ENCODE measurements at places on chromosomes 13 and 19.
A peak's percentile ranks its signal among the peaks of the same experiment; 100 is the strongest.

DNA sequence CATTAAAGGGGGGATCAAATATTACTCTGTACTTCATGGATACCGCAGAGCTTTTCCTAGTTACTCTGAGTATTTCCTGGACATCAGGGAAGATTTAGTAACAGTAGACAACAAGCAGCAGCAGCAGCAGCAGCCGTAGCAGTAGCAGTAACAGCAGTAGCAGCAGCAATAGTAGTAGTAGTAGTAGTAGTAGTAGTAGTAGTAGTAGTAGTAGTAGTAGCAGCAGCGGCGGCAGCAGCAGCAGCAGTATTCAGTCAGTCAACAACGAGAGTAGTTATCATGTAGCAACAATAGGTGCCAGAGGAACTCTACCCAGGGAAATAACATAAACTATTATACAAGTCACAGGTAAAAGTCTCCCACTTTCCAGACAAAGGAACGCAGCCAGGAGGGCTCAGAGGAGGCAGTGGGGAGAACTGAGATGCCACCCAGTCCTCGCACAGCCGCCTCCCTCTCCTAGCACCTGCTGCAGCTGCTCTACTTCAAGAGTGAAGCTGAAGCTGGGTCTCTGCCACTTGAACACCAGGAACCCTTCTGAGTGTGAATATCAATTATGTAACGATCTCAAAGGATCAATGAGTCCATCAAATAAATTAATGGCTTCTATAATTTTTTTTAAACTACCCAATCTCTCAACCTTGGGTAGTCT is 1.3 kb upstream of the DOCK9 start:
- no peak for DNase-seq

DNA sequence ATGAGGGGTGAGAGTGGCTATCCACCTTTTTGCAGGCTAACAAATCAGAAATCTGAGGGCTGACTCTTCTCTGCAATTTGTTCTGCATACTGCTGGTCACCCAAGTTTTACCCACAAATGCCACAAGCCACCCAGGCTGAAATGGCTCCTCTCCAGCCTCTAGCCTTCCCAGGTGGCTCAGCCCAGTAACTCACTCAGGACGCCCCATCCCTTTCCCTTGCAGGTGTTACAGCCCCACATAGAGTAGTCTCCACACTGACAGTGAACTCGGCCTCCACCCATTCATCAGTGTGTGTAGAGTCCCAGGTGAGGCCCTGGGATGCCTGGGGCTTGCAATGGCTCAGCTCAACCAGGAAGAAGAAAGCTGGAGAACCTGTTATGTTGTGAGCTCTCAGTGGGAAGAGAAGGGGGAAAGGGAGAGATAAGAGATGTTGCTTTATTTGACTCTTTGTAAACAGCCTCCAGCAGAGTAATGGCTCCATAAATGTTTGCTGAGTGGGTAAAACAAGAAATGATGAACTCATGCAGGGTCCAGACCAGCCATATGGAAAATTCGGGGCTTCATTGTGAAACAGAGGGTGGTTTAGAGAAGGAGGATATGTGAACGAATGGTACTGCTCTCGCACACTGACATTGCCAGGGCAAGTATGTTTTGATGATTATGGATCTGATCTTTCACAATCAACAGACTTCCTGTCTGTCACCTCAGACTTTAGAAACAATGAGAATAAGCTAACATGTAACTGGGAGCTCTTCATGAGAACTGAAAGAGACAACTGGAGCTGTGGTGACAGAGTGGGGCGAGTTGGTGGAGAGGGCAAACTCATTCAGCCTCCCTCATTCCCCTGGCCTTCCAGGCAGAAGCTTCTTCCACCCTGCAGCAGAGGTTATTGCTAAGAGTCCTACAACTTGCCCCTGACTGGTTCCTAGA is 74.2 kb upstream of the RFC3 start:
- no peak for DNase-seq

DNA sequence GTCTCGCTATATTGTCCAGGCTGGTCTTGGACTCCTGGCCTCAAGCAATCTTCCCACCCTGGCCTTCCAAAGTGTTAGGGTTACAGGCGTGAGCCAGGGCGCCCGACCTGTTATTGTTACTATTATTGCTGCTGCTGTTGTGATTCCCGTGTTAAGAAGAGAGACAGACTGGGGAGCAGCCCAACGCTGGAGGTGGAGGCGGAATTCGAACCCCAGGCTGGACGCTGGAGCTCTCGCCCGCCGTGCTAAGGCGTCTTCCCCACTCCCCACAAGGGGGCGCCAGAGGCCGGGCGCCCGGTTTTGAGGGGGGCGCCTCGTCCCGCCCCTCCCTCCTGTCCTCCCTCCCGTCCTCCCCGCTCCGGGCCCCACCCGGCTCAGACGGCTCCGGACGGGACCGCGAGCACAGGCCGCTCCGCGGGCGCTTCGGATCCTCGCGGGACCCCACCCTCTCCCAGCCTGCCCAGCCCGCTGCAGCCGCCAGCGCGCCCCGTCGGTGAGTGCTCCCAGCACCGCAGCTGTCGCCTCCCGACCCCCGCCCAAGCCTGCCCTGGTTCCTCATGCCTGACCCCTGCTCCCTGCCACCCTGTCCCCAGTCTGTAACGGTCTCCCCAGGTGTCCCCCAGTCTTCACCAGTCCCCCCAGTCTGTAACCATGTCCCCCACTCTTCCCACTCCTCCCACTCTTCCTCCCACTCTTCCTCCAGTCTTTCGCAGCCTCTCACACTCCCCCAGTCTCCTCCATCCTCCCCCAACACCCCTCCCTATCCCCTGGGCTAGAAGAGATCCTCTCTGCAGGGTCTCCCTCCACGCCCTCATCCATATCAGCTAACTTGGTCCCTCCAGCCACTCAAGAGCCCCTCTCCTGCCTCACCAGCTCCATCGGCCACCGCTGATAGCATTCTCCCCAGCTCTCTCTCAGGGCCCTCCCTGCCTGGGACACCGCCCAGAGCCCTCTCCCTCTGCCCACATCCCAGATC is at the start of gene EHD2:
TSS of gene EHD2 (plus strand) at position 377 of the 976 bp plus-strand sequence. CDS start 3,191 bp downstream, outside the sequence.
- DNase-seq, result peak; percentile 72

DNA sequence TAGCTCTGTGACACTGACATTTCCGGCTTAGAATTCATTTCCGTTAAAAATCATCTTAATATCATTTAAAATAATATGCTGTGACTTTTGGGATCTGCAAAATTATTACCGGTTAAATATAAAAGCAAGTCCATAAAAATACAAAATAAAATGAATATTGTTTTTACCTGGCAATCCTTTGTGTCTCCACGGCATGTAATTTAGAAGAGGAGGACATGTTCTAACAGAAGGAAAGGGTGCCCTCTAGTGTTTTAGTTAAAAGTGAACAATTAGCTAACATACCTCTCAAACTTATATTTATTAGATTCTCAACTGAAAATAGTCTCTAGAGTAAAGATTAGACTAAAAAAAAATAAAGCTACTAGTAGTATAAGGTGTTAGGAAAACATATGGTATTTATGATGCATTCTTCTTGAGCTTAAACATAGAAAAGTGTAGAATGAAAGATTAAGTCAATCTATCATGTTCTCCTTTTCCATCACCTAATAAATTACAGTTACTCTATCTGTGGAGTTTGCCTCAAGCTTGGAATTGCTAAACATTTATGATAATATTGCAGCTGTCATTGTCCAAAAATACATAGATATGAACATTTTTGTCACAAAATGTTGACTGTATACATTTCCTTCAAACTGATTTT is 676.7 kb upstream of the SPRY2 start:
- peak; percentile 18 for DNase-seq

DNA sequence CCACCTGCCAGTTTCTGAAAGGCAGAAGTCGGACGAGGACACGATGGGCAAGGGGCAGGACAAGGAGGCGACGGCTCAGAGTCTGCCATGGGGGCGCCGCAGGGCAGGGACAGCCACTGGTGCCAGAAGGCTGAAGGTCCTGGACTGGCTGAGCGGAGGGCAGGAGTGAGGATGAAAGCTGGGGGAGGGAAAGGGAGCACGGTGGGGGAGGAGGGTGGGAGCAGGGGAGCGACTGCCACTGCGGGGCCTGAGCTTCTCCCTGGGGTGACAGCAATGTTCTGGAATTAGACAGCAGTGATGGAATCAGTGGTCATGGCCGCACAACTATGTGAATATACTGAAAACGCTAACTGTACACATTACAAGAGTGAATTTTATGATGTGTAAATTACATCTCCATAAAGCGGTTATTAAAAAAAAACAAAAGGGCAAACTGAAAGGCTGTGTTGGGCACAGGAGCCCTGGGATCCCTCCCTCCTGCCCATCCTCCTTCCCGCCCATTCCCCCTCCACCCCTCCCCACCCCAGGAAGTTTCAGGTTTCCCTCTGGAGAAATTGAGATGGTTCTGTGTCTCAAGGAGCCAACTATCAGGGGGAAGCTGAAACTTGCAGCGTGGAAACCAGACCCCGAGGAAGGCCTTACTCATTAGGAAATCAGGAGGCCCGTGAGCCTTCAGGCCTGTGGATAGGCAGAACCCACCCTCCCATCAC is 15.9 kb downstream of the MLLT1 start:
- peak; percentile 72 for DNase-seq

- DNase-seq, result peak; percentile 70
Observed at GRCh38 chr19:33302974-33303790, 848 bp upstream of the CEBPA start.

GRCh38 chr13:51928231-51928630 is 66.5 kb downstream of the CCDC70 start:
- DNase-seq, result no peak

GRCh38 chr19:54123682-54124081 is 8.1 kb downstream of the PRPF31 start:
- no peak for DNase-seq

DNA sequence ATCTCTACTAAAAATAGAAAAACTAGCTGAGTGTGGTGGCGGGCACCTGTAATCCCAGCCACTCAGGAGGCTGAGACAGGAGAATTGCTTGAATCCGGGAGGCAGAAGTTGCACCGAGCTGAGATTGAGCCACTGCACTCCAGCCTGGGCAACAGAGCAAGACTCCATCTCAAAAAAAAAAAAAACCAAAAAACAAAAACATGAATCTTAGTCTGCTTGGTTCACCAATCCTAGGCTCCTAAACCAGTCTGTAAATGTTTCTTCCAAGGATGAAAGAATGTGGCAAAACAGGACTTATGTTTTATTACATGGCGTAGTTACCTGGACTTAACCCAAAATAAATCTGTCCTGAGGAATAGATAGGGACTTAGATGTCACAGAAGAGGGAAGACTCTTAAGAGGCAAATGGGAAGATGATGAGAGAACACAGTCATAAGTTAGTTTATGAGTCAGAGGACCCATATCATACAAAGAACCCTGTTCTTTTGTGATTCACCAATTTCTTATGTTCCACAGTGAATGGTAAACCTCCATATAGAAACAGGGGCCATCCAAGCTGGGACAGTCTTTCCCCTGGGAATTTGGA is 6.9 kb upstream of the FBXL3 start:
- DNase-seq, result no peak

DNA sequence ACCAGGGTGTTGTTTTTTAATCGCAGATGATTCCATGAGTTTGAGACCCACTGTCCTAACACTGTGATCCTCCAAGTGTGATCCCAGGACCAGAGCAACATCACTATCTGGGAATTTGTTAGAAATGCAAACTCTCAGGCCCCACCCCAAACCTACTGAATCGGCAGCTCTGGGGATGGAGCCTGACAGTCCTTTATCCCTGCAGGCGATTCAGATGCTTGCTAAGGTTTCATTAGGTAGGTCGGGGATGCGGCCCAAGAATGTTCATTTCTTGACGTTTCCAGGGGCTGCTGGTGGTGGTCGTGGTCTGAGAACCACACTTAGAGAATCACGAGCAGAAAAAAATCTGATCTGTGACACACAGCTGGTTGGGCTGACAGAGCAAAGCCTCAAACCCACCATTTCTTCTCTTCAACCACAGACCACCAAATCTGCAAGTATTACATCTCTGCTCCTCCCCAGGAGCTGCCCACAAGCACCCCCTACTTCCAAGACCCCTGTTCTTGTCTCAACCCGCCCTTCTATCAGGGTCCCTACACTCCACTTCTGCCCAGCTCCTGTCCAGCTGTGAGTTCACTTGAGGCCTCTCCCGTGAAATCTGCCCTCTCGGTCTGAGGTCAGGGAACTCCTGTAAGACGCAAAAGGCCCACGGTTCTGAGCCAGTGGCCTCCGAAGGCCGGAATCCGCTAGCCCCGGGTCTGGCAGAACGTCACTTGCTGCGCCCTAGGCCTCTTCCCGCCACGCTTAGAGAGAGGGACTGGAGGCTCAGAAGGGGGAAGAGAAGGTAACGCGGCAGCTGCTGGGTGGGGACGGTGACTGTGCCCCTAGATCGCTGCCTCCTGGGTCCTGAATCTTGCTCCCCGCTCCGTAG is 1.1 kb upstream of the FARP1 start:
- DNase-seq, result no peak

Data from HTR-8/SVneo (cell line).